ENCODE measurements at places on chromosomes 1 and 21.

- no peak for DNase-seq
Measured at GRCh38 chr21:42833439-42833815, 45.9 kb downstream of the WDR4 start.

- DNase-seq: no peak
Measured at GRCh38 chr1:223339861-223340260, 24.1 kb downstream of the SUSD4 start.

- no peak for DNase-seq
Measured at GRCh38 chr1:183559061-183559460, 31.2 kb downstream of the NCF2 start.

- DNase-seq: no peak
Measured at GRCh38 chr1:157073944-157074685, 25.5 kb downstream of the ETV3L start.

DNA sequence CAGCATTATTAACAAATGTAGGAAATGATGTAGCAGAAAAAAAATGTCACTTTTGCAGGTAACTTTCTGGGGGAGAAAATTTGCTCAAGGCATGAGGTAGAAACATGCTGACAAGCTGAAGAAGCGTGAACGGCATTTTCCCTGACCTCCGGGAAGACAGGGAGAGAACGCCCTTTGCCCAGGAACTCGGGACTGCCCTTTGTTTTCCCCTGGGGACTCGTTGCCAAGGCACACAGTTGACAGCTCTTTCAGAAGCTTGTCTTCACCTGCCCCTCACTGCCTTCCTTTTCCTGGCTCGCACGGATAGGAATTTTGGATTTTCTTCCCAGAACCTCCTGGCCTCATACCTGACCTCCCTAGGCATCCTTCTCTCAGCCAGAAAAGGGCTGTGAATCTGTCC is 52.7 kb upstream of the COA6 start:
- no peak for DNase-seq

- DNase-seq: no peak
Measured at GRCh38 chr1:56788588-56788987, 30.6 kb downstream of the FYB2 start.

- DNase-seq: no peak
Measured at GRCh38 chr1:191618181-191618580, 540.1 kb upstream of the RGS18 start.

- DNase-seq: no peak
Measured at GRCh38 chr1:176847052-176847451, 317.5 kb downstream of the ASTN1 start.
